Naive thymus-derived CD4-positive, alpha-beta T cell (primary cell): ENCODE measurements at places on chromosomes 6 and 20. TPM values are rescaled to one million over a fixed set of nuclear protein-coding genes. Genes with fewer than 3 reads are reported as not detected.

GRCh38 chr6:6651335-6651734 is 62.8 kb downstream of the LY86 start:
- no peak for DNase-seq

DNA sequence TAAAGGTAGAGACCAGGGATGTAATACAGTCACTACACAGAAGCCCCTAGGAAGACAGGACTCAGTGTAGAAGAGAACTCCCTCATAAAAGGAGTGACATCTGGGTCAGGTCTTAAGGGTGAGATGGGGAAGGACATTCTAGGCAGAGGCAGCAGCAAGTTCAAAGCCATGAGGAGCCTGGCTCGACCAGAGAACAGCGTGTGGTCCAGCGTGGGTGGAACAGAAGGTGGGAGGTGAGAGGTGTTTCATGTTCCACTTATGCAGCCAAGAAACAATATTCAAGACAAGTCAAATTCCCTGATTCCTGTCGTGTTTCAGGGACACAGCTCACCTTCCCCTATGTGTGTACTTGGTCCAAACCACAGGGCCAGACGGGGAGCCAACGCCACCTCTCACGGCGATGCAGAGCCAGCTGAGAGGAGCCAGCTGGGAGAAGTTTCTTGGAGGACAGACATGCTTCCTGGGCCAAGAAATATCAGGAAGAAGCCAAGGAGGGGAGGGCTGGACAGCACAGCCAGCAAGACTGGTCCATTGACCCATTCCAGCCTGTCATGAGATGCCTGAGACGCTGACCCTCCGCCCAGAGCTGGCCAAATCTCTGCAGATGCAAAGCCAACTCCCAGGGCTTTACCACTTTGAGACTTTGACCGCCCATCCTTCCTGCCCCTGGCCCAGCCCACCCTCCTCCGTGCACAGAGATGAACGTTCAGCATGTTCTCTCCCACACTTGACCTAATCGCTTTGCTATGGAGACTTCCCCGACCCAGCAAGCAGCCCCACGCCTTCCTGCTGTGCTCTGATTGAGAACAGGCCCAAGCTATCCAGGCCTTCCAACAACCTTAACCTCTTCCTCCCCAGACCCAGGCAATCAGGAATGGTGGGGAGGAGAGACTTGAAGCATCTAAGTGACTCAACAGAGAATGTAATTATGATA is 113.8 kb downstream of the PRND start:
- DNase-seq, result no peak

- DNase-seq, result peak; percentile 60
Measured at GRCh38 chr6:130575971-130576370, 210.2 kb downstream of the TMEM200A start.

DDX27 gene
- 72.5 TPM for total RNA-seq

R3HDML gene
- total RNA-seq, result not detected

- DNase-seq, result no peak
Measured at GRCh38 chr6:2777249-2777648, 12.1 kb downstream of the WRNIP1 start.

GRCh38 chr6:70298068-70298467 is 4.8 kb downstream of the COL9A1 start:
- DNase-seq, result no peak
